ENCODE measurements at places on chromosomes 7 and 10.

DNA sequence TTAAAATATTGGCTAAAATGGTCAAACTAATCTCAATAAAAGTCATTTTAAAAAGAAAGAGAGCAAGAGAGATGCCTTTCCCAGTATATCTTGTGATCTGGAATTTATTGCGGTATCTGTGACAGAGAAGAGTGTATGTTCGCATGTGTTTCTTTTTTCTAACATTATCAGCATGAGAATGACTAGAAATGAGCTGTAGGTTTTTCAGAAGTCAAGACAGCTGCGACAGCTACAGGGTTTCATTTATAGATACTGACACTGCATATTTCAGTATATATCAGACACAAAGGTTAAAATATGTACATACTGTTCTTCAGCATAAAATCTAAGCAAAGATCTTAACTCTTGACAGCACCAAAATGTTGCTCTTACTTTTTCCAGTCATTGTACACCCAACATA is 215.8 kb downstream of the JAZF1 start:
- DNase-seq = no peak

GRCh38 chr7:158329014-158329610 is 258.5 kb downstream of the PTPRN2 start:
- DNase-seq = no peak

- DNase-seq = no peak
Measured at GRCh38 chr7:32043688-32044087, 26.5 kb downstream of the PDE1C start.

DNA sequence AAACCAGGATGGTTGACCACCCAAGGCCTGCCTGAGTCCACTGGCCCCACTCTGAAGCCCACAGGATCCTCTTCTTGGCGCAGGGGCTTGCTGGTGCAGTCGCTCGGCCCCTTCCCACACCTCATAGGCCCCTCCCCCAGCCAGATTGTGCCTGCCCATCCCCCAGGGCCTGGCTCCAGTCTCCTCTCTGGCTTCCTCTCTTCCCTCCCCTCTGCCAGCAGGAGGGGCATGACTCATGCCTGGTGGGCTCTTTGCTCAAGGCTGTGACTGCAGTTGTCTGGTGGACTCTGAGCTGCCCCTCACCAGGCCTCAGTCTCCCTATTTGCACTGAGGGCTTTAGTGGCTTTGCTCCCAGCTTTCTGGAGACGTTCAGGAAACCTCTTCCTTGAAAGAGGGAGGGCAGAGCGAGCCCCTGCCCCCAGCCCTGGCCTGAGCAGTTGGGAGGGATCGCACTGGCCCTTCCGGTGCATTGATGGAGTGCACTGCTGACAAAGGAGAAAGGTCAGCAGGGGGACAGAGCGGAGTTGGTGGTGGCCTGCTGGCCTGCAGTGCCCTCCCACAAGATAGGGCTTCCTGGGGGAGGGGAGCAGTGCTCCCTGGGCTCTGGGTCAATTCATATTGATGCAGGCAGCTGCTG is 60.7 kb downstream of the ZMIZ1 start:
- no peak for DNase-seq

GRCh38 chr7:29228289-29229011 is 33.9 kb downstream of the CHN2 start:
- DNase-seq = no peak

GRCh38 chr10:124172181-124172916 is 79.0 kb upstream of the CHST15 start:
- DNase-seq = no peak

- DNase-seq = no peak
Measured at GRCh38 chr10:42482411-42482810, 156.0 kb downstream of the ZNF33B start.

GRCh38 chr7:154879629-154880028 is 123.3 kb downstream of the PAXIP1 start:
- DNase-seq = no peak

- DNase-seq = no peak
Measured at GRCh38 chr10:95399183-95399582, 108.4 kb upstream of the PDLIM1 start.

GRCh38 chr10:132310701-132311337 is 3.1 kb upstream of the STK32C start:
- no peak for DNase-seq

GRCh38 chr7:42883950-42884349 is 27.9 kb downstream of the C7orf25 start:
- DNase-seq = no peak

- no peak for DNase-seq
Measured at GRCh38 chr10:18252086-18252485, 111.9 kb downstream of the CACNB2 start.

DNA sequence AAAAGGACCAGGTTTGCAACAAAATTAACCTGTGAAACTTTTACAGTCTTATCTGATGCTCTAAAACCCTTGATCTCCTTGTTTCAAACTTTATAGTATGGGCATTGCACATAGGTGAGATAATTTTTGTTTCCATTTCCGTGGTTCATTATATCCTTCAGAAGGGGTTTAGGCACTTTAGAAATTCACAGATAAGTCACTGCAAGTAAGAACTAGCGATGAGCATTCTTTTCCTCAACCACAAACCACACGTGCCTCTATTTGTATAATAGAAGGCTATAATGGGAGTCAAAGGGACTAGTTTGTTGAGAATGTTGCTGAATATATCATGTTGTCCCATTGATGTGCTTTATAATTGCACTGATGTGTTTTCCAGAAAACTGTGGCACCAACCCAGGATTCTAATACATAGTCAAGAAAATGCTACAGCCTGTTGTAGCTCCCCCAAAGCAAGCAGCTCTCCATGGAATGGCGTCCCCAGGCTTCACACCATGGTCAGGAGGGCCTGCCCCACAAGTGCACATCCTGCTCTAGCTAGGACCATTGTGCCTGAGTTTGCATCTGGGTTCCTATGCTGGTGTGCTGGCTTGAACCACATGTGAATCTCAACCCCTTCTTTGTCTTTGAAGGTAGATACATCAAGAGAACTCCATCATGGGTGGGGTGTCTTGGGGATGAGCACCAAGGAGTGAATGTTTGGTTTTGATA is 14.0 kb upstream of the ATXN7L1 start:
- no peak for DNase-seq

- no peak for DNase-seq
Measured at GRCh38 chr7:29078311-29079260, 67.8 kb downstream of the CPVL start.

DNA sequence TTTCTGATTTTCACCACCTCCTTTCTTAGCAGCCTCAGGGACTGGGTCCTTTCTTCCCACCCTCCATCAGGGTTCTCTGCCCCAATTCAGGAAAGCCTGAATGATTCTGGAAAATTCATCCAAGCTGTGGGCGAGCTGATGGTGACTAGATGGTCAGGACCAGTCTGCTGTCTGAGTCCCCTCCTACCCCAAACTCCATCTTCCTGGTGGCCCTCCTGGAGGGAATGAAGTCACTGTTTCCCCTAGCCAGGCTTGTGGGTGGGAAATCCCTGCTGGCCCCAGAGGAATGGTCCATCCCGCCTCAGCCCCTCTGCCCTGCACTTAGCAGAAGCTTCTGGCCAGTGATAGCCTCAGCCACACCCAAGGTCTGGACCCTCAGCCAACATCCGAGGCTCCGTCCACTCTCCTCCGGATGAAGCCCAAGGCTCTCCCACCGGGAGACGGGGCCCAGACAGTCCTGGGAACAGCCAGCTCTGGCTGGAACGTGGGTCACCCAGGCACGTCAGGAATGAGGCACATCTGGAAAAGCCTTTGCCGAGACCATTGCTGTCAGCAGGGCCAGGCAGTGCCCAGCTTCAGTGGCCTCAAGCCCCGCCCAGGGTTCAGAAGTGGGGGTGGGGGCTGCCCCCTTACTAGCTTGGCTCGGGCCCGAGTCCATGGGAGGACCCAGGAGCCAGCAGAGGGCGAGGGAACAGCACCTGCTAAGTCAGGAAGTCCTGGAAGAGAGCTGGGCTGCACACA is 4.0 kb upstream of the AQP1 start:
- no peak for DNase-seq

- DNase-seq = no peak
Measured at GRCh38 chr7:157462419-157462771, 125.6 kb downstream of the DNAJB6 start.

GRCh38 chr7:132966754-132967469 is 115.0 kb downstream of the CHCHD3 start:
- DNase-seq = no peak

DNA sequence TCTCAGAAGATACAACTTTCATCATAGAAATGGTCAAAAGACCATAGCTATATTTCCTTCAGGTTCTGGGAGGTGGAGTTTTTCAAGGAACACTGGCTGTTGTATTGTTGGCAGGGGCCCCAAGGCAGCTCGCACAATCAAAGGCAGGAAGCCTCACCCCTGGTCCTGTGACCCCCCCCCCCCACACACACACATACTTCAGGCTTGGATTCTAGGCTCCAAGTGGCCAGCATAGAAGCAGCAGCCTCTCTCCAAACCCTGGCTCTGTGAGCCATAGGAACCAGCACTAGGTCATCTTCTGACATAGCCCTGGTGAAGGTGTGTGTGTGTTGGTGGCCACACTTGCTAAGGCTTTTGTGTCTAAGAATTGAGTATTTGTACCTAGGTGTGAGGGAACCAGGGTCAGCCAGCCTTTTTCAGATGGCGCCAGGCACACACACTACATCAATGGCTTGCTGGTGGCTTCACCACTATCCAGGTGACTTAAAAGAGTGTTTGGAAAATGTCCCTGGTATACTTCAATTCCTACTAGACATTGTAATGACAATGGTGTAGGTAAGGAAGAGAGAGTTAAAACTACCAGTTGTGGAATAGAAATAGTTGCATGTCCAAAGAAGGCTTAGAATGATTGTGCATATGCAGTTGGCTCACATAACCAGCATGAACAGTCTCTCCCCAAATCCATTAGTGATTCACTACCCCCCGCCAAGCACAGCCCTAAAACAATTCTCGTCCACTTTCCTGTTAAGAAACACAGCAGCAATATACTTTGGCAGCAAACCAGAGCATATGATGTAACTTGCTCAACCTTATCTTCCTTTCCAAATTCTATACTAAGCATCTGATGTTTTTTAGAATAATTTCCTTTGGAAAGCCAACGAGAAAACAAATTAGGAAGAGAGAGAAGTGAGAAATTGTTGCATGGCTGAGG is 91.3 kb downstream of the AVL9 start:
- no peak for DNase-seq

DNA sequence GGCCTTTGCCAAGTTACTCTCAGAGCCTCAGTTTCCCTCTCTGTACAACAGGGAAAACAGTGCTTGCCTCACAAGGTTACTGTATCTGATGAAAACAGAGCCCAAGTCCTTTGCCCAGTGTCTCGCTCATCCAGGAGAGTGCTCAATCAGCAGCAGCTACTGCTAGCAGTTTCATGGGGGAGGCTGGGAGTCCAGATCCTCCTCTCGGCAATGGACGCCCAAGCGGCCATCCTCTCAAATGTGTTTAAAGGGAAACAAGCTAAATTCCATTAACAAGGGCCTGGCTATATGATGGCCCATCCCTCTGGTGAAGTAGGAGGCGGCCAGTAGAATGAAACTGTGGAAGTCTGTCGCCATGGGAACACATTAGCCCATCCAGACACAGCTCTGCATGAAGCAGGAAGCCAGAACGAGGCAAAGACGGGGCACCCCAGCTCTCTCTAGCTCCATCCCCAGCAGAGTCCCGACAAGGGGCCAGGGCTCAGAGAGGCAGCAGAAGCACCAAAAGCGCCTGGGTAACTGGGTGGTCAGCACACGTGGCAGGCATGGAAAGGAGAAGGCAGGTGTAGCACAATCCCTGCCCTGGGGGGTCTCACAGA is 35.2 kb downstream of the FAM53B start:
- no peak for DNase-seq

DNA sequence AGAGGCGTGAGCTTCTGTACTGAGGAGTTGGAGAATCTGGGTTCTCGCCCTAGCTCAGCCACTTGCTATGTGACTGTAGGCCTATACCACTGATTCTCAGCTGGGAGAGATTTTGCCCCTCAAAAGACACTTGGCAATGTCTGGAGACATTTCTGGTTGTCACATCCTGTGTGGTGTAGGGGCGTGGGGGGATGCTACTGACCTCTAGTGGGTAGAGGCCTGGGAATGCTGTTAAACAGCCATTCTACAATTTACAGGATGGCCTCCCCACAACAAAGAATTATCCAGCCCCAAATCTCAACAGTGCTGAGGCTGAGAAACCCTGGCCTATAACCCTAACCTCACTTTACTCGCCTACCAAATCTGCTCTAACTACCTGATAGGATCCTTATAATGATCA is 58.8 kb upstream of the GAD2 start:
- no peak for DNase-seq

DNA sequence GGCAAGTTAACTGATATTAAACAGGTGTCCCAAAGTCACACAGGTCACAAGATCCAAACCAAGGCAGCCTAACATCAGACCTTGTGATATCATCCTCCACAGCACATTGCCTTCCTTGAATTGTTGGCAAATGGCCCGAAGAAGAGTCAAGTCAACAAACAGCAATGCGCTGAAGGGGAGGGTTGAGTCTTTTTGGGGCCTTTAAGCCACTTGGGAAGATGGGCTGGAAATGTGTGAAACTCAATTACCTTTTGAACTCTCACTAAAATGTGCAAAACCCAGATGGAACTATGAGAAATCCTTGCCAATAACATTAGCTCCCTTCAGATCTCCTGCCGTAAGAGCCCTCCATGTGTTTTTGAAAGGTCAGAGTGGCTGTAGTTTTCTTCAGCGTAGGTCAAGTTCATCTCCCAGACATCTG is 47.9 kb upstream of the STK17A start:
- no peak for DNase-seq

GRCh38 chr7:132349075-132349474 is 227.2 kb downstream of the PLXNA4 start:
- no peak for DNase-seq

DNA sequence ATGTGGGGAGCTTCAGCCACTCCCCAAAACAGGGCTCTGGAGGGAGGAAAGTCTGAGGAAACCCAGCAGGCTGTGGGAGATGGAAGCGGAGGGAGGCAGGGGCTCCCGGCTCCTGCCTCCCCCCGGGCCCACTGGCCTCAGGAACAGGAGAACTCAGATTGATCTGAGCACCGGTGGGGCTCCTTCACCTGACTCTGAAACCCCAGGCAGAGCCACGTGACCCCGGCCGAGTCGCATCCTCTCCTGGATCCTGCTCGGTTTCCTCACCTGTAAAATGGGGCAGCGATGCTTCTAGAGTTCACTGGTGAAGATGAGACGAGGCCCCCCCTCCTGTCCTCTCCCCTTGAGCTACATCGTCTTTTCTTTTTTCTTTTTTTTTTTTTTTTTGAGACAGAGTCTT is 33.6 kb downstream of the TCERG1L start:
- DNase-seq = no peak

DNA sequence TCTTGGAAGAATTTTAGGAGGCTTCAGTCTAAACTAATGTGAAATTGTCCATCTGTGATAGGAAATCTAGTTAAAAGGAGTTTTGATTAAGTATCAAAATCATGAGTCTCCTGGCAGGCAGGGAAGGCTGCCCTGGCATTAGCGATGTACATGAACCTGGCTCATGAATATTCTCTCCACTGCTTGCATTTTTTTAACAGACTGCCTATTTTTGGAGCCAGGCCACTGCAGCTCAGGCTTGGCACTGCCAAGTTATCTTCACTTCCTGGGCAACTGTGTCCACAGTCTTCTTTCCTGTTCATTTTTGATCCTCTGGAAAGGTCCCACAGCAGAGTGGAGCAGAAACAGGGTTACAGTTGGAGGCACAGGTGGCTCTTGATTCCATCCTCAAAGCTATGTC is 7.0 kb downstream of the GPR26 start:
- DNase-seq = no peak

All from T1000 (cell line).